ENCODE measurements at places on chromosomes 2 and 18.
A peak's percentile ranks its signal among the peaks of the same experiment; 100 is the strongest.

DNA sequence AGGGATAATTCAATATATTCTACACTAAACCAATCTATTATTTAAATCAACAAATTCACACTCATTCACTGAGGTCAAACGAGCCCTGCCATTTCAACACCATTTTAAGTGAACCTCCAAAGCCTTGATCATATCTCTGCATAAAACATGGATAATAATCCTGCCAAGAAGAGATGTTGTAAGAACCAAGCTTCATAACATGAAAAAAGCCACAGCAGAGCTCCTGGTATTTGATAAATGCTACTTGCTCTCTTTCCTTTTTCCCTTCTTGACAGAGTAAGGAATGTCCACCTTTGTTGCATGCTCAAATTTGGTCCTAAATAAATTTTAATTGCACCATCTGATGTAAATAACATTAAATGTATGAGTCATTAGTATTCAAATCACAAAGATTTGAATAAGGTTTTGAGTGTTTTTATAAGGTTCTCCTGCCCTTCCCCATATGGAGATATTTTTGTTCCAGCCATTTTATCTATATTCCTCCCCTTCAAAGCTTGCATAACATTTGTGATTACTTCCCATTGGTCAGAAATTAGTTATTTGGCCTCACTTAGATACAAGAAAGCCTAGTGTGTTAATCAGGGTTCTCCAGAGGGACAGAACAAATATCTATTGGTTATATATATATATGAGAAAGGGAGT lies 318.8 kb downstream of the RND3 start:
- DNase-seq = peak; percentile 82

DNA sequence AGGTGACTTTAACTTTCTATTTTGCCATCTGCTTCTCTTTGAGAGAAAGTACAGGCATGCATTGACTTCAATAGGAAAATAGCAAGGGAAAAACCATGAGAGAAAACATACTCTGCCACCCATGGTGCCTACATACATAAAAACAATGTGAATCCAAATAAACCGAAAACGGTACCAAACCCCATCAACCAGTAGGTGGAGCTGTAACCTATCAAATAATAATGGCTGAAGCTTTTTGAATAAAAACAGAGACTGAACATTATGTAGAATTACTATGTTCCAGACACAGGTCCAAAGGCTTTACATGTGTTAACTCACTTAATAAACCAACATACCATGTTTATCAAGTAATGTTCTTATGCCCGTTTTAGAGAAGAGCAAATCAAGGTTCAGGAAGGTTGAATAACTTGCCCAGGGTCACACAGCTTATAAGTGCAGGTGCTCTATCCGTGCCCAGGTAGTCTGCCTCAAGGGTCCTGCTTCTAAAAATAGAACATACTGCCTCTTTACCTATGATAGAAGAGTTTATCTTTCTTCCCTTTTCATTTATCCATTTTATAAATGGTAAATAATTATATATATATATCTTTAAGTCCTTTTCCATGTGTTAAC lies 293.9 kb upstream of the SYT4 start:
- DNase-seq = peak; percentile 49

DNA sequence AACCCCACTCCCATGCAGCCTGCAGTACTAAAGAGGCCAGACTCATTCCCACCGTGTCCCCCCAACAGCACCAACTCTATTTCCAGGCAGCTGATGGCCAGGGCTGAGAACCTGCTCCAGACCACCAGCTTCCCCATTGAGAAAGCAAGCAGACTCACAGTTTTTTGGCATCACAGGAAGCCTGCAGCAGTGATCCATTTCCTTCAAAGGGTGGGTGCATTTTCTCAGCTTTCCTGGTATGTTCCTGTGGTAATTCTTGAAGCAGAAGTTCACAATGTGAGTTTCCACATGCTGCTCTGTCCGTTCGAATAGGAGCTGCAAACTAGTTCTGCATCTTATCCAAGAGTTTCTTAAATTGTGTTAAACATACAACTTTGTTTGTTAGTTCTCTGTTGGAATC lies 1249.6 kb upstream of the FAM98A start:
- no peak for DNase-seq

GRCh38 chr2:138722316-138722715 lies 57.9 kb downstream of the NXPH2 start:
- DNase-seq = no peak

DNA sequence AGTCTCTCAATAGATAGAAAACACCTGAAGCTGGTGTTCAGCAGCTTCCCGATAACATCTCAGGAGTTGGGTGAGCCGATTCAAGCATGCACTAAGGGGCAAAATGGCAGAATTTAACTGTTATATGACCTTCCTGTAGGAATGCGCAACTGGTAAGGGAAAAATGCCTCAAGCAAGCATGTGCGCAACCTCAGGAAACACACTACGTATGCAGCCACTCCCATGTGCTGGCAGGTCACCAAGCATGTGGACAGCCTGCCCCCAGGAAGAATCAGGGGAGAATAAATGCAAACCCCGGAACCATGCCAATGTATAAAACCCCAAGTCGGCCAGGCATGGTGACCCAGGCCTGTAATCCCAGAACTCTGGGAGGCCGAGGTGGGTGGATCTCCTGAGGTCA lies 645.6 kb downstream of the NYAP2 start:
- no peak for DNase-seq

- DNase-seq = no peak
Measured at GRCh38 chr18:37502036-37502435, 63.6 kb downstream of the CELF4 start.

DNA sequence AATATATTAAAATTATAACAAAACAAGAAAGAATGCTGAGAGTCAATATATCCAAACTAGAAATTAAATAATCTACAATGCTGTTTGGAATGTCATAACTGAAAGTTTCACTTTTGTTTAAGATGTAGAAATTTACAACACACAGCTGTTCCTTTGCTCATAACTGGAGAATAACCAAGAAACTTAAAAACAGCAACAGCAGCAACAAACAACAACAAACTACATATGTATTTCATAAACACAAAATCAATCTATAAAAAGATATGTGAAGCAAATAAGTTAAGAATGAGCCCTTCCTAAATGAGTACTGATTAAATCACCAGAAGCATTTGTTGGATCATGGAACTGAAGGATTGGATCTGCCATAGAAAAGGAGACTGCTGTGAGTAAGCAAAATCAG lies 456.5 kb upstream of the ZNF804A start:
- no peak for DNase-seq

DNA sequence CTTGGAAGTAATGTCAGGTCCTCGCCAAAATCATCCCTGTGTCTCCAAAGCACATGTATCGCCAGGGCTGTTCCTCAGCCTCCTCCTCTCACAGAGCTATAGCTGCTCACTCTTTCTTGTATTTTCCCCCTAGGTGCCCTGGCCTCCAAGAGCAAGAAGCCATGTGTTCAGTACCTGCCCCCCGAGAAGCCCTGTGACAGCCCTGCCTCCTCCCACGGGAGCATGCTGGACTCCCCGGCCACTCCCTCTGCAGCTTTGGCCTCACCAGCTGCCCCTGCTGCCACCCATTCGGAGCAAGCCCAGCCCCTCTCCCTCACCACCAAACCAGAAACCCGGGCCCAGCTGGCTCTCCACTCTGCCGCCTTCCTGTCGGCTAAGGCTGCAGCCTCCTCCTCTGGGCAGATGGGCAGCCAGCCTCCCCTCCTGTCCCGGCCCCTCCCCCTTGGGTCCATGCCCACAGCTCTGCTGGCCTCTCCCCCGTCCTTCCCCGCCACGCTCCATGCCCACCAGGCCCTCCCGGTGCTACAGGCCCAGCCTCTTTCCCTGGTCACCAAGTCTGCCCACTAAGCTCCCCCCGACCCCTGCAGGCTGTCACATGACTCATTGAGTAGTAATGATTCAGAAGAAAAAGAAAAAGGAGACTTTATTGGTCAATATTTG lies 18.8 kb downstream of the TGOLN2 start:
- DNase-seq = no peak

DNA sequence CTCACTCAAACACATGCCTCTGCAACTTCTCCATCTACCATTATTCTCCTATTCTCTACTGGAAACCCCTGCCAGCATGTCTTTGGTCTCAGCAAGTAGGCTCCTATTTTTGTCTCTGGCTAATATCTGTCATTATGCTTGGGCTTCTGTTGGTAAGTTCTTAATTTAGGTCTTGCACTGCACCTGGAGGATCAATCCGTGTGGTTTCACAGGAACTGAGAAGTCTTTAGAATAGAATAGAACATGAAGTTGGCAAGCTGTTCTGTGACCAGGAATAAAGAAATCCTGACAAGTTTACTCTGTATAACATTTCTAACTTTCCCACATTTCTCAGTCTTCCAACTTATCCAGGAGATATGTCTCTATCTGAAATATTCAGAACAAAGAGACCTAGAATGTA lies 219.5 kb upstream of the GYPC start:
- DNase-seq = no peak
